T follicular helper cell (primary cell): ENCODE measurements at places on chromosomes 11 and 22.

DNA sequence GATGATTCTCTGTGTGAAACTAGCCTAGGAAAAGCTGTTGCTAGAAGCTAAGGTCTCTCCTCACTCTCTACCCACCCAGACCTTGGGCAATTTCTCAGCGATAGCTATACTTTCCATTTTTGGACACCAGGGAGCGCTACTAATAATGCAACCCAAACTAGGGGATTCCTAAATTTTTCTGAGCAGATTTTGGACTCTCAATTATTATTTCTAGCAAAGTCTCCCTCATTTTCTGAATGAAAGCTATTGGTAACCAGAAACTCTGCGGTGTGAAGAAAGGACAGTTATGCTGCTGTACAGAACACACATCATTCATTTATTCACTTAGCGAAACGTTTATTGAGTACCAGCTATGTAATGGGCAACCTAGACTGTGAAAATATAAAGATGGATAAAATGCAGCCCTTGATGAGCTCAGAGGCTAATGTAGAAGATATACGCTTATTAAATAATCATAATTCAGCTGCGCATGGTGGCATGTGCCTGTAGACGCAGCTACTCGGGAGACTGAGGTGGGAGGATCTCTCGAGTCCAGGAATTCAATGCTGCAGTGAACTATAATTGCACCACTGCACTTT is 6.1 kb upstream of the STIM1 start:
- DNase-seq = peak; percentile 42

DNA sequence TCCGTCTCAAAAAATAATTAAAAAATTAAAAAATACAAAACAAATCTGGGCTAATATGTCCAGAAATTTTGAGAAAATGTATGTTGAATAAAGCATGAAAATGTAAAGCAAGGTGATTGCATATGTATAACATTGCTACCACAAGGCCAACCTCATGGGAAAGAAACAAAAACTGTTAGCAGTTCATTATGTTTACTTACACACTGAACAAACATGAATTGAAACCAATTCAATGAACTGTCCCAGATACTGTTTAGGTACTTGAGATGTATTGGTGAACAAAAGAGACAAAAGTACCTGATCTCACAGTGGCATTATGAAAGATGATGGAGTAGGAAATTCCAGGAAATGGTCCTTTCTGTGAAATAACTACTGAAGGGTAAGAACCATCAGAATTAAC is 43.8 kb upstream of the IGLL5 start:
- DNase-seq = no peak

- DNase-seq = no peak
Observed at GRCh38 chr22:49093192-49093880, 734.3 kb downstream of the BRD1 start.

DNA sequence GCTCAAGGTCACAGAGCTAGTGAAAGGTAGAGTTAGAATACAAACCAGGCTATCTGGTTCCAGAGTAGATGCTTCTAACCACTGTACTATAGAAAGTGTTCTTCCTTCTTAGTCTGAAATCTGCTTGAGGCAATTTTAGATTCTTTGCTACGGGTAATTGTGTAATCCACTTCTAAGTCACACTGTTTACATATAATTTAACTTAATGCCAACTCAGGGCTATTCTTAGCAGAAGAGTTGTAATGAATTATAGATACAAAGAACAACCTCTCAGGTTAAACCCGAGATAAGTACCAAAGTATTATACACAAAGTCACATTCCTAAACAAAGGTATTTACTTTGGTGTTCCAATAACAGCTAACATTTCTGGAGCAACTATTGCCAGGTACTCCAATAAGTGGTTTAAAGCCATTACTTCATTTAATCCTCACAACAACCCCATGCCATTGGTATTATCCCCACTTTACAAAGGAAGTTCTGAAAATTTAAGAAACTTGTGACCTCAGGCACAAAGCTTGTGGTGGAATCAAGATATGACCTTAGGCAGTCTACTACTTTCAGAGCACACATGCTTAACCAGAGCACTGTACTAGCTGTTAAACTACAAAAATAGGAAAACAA is 31.1 kb upstream of the DDI1 start:
- DNase-seq = no peak

- no peak for DNase-seq
Observed at GRCh38 chr11:18490736-18491485, 35.3 kb downstream of the LDHAL6A start.
